ENCODE measurements at places on chromosomes 7 and 10.

DNA sequence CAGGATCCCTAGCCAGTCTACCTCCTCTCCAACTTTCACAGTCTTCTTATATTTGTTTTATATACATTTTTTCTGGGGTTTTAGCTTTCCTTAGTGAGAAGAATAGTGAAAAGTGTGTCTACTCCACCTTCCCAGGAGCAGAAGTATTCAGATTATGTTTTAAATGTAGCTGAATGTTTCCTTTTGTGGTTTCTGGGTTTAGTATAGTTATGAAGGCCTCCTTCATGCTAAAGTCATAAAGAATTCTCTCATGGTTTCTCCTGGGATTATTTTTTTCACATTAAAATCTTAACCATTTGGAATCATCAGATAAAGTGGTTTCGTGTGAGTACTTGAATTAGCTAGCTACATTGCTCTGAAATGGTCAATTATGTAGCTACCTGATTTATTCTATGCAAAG lies 50.9 kb downstream of the ANKMY2 start:
- no peak for DNase-seq

GRCh38 chr10:42754155-42755027 lies 28.2 kb upstream of the BMS1 start:
- DNase-seq = no peak

DNA sequence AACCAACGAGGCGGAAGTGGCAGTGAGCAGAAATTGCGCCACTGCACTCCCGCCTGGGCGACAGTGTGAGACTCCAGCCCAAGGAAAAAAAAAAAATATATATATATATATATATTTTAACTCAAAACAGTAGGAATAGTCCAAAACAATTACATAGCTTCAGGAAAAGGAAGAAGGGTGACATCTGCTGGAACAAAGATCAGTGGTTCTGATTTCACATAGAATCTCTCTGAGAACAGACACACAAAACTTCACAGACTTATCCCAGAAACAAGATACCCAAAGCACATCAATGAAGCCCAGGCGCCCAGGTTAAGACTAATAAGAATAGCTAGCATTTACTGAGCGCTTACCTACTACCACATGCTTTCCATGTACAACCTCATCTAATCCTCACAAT lies 45.0 kb downstream of the DNMBP start:
- DNase-seq = no peak

GRCh38 chr10:97116462-97117162 lies 69.1 kb downstream of the SLIT1 start:
- DNase-seq = no peak

DNA sequence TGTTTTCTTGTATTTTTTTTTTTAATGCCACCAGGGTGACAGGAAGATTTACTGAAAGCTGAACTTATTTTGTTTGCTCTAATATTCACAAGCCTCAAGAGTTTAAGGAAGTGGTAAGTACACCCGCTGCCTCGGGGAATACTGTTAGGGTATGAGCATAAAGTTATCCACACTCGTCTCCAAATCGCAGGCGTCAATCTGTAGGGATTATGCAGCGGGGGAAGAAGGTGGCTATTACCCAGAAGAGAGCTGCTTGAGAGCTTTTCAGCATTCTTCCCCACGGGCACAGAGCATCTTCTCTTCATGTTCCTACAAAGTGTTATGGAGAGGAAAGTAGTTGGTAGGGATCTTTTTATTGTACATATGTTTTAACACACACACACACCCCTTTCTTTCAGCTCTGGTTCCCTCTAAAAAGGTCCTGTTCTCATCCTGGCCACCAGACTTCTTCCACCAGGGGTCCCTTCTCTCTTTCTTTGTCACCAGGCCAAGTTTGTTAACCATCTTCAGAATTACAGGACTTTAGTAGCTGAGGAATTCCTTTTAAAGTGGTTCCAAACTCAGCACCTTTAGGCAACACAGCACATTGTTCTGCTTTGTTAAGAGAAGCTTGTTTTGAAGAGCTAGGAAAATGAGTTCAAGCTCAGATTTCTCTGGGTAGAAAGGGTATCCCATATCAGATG lies 411.6 kb upstream of the GALNT17 start:
- no peak for DNase-seq

DNA sequence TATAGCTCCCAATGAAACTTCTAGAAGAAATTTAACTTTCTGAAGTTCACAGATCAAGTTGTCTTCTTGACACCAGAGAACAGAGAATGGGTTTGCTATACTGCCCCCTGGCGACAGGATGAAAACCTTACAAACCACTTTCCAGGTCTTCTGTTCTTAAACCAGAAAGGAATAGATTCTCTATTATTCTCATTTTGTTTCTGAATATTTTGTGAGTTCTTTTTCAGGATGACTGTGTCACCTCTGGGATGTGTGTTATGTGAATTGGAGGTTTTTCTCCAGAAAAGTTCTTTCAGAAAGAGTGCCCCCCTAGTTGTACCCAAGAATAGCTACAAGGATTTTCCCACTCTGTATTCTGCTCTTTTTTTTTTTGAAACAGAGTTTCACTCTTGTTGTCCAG lies 6.3 kb downstream of the IFT22 start:
- no peak for DNase-seq

GRCh38 chr7:66521675-66522074 lies 107.0 kb upstream of the KCTD7 start:
- no peak for DNase-seq

DNA sequence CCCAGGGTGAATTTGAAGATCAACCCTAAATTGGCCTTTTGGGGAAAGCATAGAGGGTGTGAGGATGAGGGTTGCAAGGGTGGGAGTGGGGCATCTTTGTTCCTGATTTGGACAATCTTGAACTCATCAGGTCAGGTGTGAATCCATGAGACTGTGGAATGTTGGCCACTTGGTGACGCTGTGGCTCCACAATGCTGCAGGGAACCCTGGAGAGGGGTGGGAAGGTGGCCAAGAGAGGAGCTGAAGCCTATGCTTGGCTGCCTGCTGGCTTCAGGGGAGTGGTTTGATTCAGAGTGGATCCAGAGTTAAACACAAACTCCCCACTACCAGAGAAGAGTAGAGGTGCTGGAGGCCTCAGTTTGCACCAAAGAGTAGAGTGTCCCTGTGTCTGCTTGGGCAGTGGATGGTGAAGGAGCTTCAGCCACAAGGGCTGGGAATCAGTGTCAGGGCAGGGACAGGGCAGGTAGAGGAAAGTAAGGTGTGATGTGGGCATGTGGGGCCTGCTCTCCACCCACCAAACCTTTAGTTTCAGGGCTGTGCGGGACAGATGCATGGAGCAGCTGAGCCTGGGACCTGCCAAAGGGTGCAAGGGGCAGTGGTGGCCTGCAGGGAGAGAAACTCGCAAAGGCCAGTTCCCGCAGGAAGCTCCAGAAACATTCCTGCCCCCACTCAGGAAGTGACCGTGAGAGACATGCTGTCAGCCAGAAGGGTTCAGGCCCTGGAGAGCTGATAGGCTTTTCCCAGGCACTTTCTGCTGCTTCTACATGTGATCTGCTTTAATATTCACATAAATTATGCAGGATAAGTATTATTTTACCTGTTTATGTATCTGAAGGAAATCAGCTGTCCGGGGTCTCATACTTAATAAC lies 81.0 kb upstream of the PRSS58 start:
- no peak for DNase-seq

DNA sequence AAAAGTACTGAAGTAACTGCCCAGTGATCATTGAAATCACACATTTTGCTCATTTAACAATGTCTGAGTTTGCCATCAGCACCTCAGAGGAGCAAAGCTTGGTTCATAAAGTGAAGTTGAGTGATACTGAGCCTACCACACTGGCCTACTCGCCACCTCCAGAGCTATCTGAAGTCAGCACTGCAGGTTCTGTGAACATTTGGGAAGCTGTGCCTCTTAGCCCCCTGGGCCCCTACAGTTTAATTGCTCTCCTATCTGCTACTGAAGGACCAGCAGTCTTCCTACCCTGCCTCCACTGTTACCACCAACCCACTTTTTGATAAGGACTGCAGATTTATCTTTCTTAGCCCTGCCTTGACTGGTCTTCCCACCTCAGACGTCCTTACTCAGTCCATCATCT lies 2.0 kb upstream of the SEMA4G start:
- DNase-seq = no peak

GRCh38 chr10:70671619-70672164 lies 614 bp upstream of the ADAMTS14 start:
- no peak for DNase-seq

- no peak for DNase-seq
Observed at GRCh38 chr7:130476297-130477150, 15.4 kb upstream of the MEST start.

GRCh38 chr10:78458983-78459638 lies 425.4 kb downstream of the RPS24 start:
- DNase-seq = no peak
